ENCODE measurements at places on chromosomes 2 and 18. TPM values are rescaled to one million over a fixed set of nuclear protein-coding genes. Genes with fewer than 3 reads are reported as not detected.

DNA sequence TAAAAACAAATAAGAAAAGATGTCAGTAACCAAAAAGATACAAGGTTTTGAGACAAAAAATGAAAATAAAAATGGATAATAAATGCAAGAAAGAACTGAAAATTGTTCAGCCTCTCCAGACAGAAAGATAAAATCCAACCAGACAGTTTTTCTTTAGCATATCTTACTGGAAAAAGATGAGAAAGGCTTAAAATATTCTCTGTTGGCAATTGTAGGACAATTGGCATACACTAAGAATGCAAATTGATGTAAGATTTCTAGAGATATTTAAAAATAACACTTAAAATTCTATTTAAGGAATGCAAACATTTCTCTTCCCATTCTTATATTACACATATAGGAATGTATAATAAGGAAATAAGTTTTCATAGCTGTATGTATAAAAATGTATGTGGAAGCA lies 590.6 kb downstream of the DSC3 start:
- H3K27me3 ChIP-seq, result no peaks in the 10 kb centered on the region
- no peak overlapping the region for H3K27ac ChIP-seq
- DNase-seq, result no peak
- H3K4me3 ChIP-seq, result no peak overlapping the region
- H3K36me3 ChIP-seq, result no peaks in the 10 kb centered on the region
- no peaks in the 10 kb centered on the region for H3K4me1 ChIP-seq

DNA sequence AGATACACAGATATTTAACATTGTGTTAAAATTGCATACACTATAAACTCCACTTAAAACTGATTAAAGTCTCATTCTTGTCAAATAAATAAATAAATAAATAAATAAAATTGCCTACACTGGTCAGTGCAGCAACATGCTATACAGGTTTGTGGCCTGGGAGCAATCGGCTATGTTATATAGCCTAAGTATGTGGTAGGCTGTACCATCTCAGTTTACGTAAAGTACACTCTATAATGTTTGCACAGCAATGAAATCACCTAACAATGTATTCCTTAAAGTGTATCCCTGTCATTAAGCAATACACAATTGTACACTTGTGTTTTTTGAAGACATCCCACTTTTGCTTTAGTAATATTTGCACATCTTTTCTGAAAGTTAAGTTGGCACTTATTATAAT lies 337.7 kb upstream of the SETBP1 start:
- no peaks in the 10 kb centered on the region for H3K27me3 ChIP-seq
- DNase-seq, result no peak
- H3K4me1 ChIP-seq, result no peaks in the 10 kb centered on the region
- H3K4me3 ChIP-seq, result no peak overlapping the region
- no peak overlapping the region for H3K27ac ChIP-seq

- peak overlapping the region; percentile 80 for H3K4me3 ChIP-seq
- H3K4me1 ChIP-seq, result peaks cover 17% of the 10 kb centered on the region
- peaks cover 33% of the 10 kb centered on the region for H3K27me3 ChIP-seq
- no peak for DNase-seq
- H3K27ac ChIP-seq, result no peak overlapping the region
These were observed 824 bp upstream of the ABHD1 start for GRCh38 chr2:27122791-27123190.

DNA sequence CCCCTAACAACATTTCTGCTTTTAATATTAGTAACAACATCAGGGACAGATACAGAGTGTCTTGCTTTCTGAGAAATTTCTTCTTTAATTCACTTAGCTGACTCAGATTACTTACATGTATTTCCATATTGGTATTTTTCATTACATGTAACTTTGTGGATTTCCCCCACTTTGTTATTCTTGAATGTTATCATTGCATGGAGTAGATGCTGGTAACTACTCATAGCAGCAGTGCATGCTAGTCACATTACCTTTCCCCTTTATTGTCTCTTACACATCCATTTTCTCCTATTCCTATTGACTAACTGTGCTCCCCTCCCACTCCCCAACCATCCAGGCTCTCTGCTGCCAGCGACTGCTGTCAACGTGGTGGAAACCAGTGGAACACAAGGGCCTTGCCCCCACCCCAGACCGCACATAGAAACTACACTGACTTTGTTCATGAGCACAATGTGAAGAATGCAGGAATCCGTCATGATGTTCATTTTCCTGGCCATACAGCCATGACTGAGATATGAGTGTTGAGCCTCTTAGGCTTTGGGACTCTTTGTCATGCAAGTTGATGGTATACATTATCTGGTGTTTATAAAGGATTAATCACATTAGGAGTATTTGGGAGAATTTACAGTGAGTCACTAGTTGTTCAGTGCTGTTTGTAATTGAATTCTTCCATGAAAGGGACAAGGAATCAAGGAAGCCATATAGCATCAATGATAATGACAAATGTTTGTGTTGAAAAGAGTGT lies 91.0 kb downstream of the EPB41L5 start:
- peaks cover 10% of the 10 kb centered on the region for H3K27me3 ChIP-seq
- no peak overlapping the region for H3K27ac ChIP-seq
- H3K4me3 ChIP-seq, result no peak overlapping the region
- DNase-seq, result no peak
- peaks cover 4% of the 10 kb centered on the region for H3K36me3 ChIP-seq
- H3K4me1 ChIP-seq, result peaks cover 8% of the 10 kb centered on the region

DNA sequence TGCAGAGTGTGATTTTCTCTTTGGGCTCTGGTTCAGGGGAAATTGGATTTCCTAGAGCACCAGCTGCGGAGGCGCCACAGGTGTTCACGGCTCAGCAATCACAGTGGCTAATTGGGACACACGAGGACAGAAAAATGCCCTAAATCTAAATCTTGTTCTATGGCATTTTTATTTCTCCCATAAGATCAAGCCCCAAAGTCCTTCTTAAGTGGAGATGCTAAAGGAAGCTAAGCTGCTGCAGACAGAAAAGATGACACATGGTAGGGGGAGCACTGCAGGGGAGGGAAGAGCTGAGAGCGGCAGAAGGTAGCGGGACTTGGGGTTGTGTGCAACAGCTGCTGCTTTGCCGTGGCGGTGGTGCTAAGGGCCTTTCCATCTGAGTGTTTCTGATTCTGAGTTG lies 280.6 kb downstream of the MYT1L start:
- DNase-seq, result no peak
- H3K36me3 ChIP-seq, result no peaks in the 10 kb centered on the region
- H3K27me3 ChIP-seq, result no peaks in the 10 kb centered on the region
- no peak overlapping the region for H3K27ac ChIP-seq

DNA sequence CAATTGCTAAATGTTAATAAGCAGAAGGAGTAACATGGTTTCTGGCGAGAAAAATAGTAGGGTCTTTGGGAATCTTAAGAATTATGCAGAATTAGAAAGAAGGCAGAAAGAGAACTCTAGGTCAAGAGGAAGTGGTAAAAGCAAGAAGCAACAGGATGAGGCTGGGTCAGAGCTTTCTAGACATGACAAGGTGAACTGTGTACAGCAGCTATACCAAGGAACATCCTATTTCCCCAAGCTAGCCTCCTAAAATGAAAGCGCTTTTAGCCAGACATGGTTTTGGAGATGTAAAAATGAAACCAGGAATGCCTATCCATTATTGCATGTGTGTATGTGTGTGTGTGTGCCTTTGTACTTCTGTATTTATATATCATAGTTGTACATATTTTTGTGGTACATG lies 42.3 kb upstream of the STAT1 start:
- H3K36me3 ChIP-seq, result peaks cover 50% of the 10 kb centered on the region
- H3K27me3 ChIP-seq, result no peaks in the 10 kb centered on the region
- H3K27ac ChIP-seq, result peak overlapping the region; percentile 81
- no peak for DNase-seq

GRCh38 chr18:7370802-7371201 lies 139.9 kb downstream of the LRRC30 start:
- H3K36me3 ChIP-seq, result no peaks in the 10 kb centered on the region
- H3K27me3 ChIP-seq, result no peaks in the 10 kb centered on the region
- no peak overlapping the region for H3K4me3 ChIP-seq
- DNase-seq, result no peak

DNA sequence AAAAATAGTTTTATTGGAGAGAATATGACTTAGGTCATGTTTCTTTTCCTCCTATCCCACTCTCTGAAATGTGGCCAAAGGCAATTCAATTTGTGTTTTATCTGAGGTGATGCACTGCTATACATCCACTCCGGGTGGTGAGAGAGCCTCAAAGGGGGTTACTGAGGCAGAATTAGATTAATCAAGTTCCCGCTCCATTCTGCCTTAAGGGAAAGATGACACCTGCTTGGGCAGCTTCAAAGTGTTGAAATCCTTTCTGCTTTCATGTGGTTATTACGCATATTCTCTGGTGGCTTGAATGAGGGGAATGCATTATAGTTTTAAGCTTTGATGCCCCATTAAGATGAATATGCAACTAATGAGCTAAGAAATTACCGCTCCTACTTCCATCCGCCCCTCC lies 213.0 kb upstream of the TMEFF2 start:
- H3K27me3 ChIP-seq, result no peaks in the 10 kb centered on the region
- DNase-seq, result no peak
- H3K36me3 ChIP-seq, result no peaks in the 10 kb centered on the region

- H3K4me1 ChIP-seq, result peaks cover 4% of the 10 kb centered on the region
- H3K27me3 ChIP-seq, result peaks cover 11% of the 10 kb centered on the region
- no peak for DNase-seq
- no peak overlapping the region for H3K4me3 ChIP-seq
These were observed 84.5 kb upstream of the GALNT5 start for GRCh38 chr2:157172866-157173578.

DNA sequence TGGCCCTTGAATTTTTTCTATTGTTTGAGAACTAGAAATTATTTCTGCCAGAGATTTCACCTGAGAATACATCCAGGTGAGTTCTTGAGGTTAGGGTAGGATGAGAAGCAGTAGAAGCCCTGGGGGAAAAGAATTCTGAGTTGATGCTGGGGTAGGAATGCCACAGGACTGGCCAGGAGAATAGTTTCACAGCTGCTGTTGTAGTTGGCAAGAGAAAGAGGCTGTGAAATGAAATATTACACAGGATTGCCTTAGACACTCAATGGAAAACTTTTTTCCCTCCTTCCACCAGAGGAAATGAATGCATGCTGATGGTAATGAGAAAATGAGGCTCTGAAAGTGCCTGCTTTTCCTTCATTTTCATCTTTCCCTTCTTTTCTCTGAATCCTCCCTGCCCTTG lies 54.6 kb downstream of the PRKCE start:
- no peaks in the 10 kb centered on the region for H3K27me3 ChIP-seq
- H3K36me3 ChIP-seq, result peaks cover 13% of the 10 kb centered on the region
- H3K27ac ChIP-seq, result no peak overlapping the region
- H3K4me1 ChIP-seq, result no peaks in the 10 kb centered on the region
- H3K4me3 ChIP-seq, result no peak overlapping the region
- DNase-seq, result no peak

GRCh38 chr2:158266111-158266510 lies 164.4 kb downstream of the UPP2 start:
- no peak for DNase-seq
- H3K36me3 ChIP-seq, result no peaks in the 10 kb centered on the region
- no peaks in the 10 kb centered on the region for H3K4me1 ChIP-seq
- H3K4me3 ChIP-seq, result no peak overlapping the region
- H3K27ac ChIP-seq, result no peak overlapping the region

DNA sequence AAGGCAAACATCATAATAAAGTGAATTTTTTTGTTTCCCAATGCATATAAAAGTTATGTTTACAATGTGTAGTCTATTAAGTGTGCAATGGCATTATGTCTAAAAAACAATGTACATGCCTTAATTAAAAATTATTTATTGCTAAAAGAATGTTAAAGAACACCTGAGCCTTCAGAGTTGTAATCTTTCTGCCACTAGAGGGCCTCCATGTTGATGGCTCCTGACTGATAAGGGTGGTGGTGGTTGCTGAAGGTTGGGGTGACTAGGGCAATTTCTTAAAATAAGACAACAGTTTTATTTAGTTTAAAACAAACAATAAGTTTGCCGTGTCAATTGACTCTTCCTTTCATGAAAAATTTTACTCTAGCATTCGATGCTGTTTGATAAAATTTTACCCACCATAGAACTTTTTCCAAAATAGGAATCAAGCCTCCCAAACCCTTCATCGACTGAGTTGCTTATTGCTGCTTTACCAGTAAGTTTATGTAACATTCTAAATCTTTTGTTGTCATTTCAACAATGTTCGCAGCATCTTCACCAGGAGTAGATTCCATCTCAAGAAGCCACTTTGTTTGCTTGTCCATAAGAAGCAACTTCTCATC lies 32.3 kb downstream of the MAP3K2 start:
- no peak overlapping the region for H3K4me3 ChIP-seq
- peaks cover 33% of the 10 kb centered on the region for H3K4me1 ChIP-seq
- H3K27ac ChIP-seq, result no peak overlapping the region
- H3K36me3 ChIP-seq, result peaks cover 8% of the 10 kb centered on the region

DNA sequence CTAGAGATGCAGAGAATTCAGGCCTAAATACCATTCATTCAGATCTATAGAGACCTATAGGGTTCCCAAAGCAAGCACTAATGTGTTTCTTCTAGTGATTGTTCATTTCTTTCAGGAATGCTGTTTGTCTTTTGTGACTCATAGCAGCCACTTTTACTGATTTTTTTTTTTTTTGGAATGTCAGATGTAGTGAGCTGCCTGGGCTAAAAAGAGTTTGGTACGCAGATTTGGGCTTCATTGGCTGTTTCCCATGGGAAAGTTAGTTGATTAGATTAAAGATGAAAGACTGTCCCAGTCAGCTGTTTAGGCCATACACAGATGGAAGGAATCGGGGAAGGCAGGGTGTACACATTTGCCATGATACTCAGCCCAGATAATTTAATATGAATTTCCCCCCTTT lies 87.6 kb downstream of the CDC42EP3 start:
- H3K4me1 ChIP-seq, result peaks cover 65% of the 10 kb centered on the region
- no peak for DNase-seq
- H3K36me3 ChIP-seq, result peaks cover 3% of the 10 kb centered on the region
- H3K27me3 ChIP-seq, result no peaks in the 10 kb centered on the region
- H3K4me3 ChIP-seq, result no peak overlapping the region
- H3K27ac ChIP-seq, result no peak overlapping the region

GRCh38 chr2:39266916-39267434 lies 23.2 kb upstream of the CDKL4 start:
- DNase-seq, result no peak
- peaks cover 23% of the 10 kb centered on the region for H3K36me3 ChIP-seq
- H3K4me3 ChIP-seq, result no peak overlapping the region
- peaks cover 17% of the 10 kb centered on the region for H3K4me1 ChIP-seq

DNA sequence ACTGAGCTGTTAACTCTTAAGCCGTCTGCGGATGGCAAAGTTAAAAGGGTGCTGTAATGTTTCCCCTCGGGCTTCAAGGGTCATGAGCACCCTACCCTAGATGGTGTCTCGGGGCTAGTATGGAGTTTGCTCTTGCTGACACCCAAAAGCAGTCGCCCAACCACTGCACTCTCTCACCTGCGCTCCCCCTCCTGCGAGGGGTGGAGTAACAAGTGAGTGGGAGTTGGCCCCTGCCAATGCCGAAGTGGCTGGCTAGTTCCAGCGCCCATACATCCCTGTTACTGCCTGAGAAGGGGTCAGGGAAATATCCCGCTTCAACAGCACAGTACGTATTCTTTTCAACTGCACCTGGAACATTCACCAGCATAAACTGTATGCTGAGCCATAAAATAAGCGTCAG lies 47.5 kb downstream of the FAM117B start:
- H3K36me3 ChIP-seq, result peaks cover 27% of the 10 kb centered on the region
- peaks cover 15% of the 10 kb centered on the region for H3K4me1 ChIP-seq
- no peak for DNase-seq
- no peak overlapping the region for H3K4me3 ChIP-seq

Gene IL36A
- total RNA-seq, result 0.34 TPM

Gene IMP4
- 136 TPM for total RNA-seq

Gene KCNK3
- total RNA-seq, result not detected

Gene DNAH7
- not detected for total RNA-seq

Gene TRIM43
- total RNA-seq, result 0.25 TPM

Gene SLC4A3
- 0.14 TPM for total RNA-seq

Gene VIL1
- total RNA-seq, result not detected

Gene ANKRD30BL
- total RNA-seq, result not detected

Gene GALNT5
- not detected for total RNA-seq

Gene DTYMK
- total RNA-seq, result 98.2 TPM

Gene DSC1
- total RNA-seq, result not detected

All from activated T-helper 2 cell treated with anti-CD3 and anti-CD28 coated beads, Interferon-gamma antibody, Interleukin-2, Interleukin-4, amounts not matched to agents 10 μg/mL and 5 μg/mL and 100 μg/mL, durations not matched to agents 14 hours and 24 hours and 36 hours (primary cell).